Chondrocyte (in vitro differentiated cells): ENCODE measurements at places on chromosomes 1 and 21. TPM values are rescaled to one million over a fixed set of nuclear protein-coding genes. Genes with fewer than 3 reads are reported as not detected.

DNA sequence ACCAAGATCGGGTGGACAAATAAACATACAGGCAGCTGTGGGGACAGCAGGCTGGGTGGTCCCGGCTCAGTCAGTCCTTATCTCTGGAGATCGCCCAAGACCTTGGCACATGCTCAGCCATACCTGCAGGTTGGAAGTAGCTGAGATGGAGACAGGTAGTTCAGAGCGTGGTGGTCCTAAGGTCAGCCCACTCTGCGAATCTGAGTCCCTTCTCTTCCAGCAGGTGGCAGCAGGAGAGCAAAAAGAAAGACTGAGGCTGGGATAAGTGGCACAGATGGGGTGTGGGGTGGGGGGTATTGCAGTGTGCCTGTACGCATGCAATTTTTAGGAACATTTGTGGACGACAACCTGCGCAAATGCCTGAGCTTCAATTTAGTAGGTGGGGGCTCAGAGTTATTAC is 104.9 kb downstream of the TENT5C start:
- H3K27ac ChIP-seq: no peak overlapping the region
- no peak for DNase-seq
- no peaks in the 10 kb centered on the region for H3K27me3 ChIP-seq
- no peaks in the 10 kb centered on the region for H3K36me3 ChIP-seq

GRCh38 chr1:183032122-183032921 is 9.1 kb downstream of the LAMC1 start:
- peaks cover 10% of the 10 kb centered on the region for H3K36me3 ChIP-seq
- peak overlapping the region; percentile 47 for H3K4me3 ChIP-seq
- H3K4me1 ChIP-seq: peaks cover 78% of the 10 kb centered on the region
- H3K27ac ChIP-seq: peak overlapping the region; percentile 82

GRCh38 chr1:224127925-224128819 is 14.3 kb downstream of the FBXO28 start:
- H3K4me1 ChIP-seq: peaks cover 11% of the 10 kb centered on the region
- H3K4me3 ChIP-seq: no peak overlapping the region
- H3K27ac ChIP-seq: peak overlapping the region; percentile 49
- peaks cover 23% of the 10 kb centered on the region for H3K36me3 ChIP-seq

GRCh38 chr21:44482581-44483287 is 27.4 kb downstream of the LRRC3 start:
- peaks cover 1% of the 10 kb centered on the region for H3K36me3 ChIP-seq
- H3K4me1 ChIP-seq: peaks cover 2% of the 10 kb centered on the region
- H3K4me3 ChIP-seq: no peak overlapping the region
- H3K27ac ChIP-seq: no peak overlapping the region
- H3K27me3 ChIP-seq: peaks cover 9% of the 10 kb centered on the region
- DNase-seq: no peak

DNA sequence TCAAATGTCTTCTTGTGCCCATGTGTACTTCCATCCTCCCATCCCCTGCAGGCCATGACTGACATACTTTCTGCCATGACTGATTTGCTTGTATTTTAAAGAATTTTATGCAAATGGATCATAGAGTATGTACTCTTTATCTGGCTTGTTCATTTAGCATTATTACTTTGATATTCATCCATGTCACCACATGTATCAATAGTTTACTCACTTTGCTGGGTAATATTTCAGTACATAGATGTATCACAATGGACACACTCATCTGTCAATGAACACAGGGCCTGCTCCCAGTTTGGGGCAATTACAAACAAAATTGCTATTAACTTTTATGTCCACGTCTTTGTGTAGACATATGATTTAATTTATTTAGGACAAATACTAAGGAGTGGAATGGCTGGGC is 259.1 kb downstream of the SDCCAG8 start:
- no peak for DNase-seq
- H3K4me3 ChIP-seq: no peak overlapping the region

HES3 gene
- total RNA-seq: not detected in 3 replicates

IGSF3 gene
- total RNA-seq: 20.5 to 32.0 TPM (median 20.7 TPM) in 3 replicates

DNA sequence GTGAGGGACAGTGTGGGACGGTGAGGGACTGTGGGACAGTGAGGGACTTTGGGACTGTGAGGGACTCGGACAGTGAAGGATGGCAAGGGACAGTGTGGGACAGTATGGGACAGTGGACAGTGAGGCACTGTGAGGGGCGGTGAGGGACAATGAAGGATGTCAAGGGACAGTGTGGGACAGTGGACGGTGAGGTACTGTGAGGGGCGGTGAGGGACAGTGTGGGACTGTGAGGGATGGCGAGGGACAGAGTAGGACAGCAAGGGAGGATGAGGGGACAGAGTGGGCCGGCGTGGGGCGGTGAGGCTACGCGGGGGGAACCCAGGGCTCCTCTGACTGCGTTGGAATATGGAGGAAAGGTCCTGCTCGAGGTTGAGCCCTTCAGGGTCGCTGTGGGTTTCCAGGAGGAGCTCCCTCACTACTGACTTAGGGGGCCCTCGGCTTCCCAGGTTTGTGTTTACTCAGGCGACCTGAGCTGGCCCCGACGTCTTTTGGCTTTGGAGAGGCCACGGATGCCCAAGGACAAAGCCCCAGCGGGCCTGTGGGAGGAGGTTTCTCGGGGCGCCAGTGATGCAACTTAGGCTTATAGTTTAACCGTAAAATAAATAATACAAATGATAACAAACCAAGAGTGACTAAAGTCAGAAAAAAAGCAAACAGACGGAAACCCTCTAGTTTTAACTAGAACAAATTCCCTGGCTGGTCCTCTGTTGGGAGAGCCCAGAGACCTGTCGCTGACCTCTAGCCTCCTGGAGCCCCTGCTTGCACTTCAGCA is 1.1 kb upstream of the ERRFI1 start:
- DNase-seq: no peak
- H3K27me3 ChIP-seq: no peaks in the 10 kb centered on the region
- H3K4me1 ChIP-seq: peaks cover 64% of the 10 kb centered on the region

DNA sequence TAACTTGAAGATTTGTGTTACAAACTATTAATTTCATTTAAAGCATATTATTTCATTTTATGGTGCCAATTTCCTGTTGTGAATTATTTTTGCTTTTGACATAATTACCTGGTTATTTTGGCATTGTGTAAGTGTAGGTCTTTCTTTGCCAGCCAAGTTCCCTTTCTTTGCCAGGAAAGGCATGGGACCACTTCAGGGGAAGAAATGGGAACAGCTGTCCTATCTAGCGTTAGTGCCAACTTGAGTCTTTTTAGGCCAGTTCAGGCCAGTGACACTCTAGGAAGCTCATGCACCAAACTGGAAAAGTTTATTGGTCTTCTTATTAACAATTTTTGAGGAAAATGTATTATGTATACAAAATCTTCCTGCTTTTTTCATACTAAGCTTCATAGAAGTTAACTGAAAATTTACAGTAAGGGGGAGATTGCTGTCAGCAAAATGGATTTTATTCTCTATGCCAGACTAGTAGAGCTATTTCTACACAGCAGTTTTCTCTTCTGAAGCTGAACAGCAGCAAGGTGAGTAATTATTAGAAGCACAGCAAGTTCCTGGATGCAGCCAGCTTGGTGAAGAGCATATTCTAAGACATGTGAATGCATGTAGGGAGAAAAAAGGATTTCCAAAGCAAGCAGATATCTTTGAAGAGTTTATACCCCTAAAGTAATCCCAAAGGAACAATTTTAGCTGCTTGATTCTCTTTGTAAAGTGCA is 914.6 kb upstream of the ADGRL4 start:
- no peak overlapping the region for H3K27ac ChIP-seq
- no peaks in the 10 kb centered on the region for H3K36me3 ChIP-seq
- no peak for DNase-seq
- H3K27me3 ChIP-seq: no peaks in the 10 kb centered on the region
- H3K4me1 ChIP-seq: no peaks in the 10 kb centered on the region

DNA sequence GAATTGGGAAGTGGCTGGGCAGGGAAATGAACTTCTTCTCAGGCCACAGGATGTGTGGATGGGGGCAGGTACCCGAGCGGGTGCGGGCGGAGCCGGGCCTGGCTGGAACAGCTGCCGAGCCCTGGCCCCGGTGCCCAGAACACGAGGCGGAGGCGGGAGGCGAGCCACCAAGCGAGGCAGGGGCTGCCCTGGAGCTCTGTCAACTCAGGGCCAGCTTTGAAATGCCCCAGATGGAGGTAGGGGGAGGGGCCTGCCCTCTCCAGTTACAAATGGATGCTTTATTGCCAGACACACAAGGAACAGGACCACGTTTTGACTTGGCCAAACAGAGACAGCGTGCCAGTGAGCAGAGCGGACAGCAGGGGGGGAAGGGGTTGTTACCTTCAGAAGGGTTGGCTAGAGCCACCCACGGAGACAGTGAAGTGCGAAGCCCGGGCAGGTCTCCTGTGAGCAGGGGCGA is 240.4 kb downstream of the SDCCAG8 start:
- H3K4me3 ChIP-seq: no peak overlapping the region
- peak overlapping the region; percentile 14 for H3K27ac ChIP-seq
- H3K4me1 ChIP-seq: peaks cover 13% of the 10 kb centered on the region
- no peaks in the 10 kb centered on the region for H3K27me3 ChIP-seq
- DNase-seq: no peak

DNA sequence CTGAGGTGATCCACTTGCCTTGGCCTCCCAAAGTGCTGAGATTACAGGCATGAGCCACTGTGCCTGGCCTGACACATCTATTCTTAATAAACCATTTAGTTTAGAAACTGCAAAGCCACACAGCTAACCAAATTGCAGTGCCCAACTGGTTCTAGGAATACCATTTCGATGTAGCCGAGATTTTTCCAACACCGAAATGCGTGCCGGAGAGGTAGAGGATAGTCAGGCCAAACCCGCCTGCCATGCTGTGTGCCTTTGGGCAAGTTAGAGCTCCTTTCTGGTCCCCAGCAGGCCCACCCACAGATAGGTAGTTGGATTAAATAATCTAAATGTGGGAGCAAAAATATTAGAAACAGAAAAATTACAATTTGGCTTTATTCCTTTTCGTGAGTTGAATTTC is 254.4 kb downstream of the FOXD2 start:
- H3K27me3 ChIP-seq: peaks cover 14% of the 10 kb centered on the region
- H3K4me3 ChIP-seq: no peak overlapping the region
- no peak overlapping the region for H3K27ac ChIP-seq
- peaks cover 8% of the 10 kb centered on the region for H3K4me1 ChIP-seq
- H3K36me3 ChIP-seq: no peaks in the 10 kb centered on the region

ANGPTL3 gene
- 0.10 TPM in 1 of 3 replicates, not detected in the others for total RNA-seq

DNA sequence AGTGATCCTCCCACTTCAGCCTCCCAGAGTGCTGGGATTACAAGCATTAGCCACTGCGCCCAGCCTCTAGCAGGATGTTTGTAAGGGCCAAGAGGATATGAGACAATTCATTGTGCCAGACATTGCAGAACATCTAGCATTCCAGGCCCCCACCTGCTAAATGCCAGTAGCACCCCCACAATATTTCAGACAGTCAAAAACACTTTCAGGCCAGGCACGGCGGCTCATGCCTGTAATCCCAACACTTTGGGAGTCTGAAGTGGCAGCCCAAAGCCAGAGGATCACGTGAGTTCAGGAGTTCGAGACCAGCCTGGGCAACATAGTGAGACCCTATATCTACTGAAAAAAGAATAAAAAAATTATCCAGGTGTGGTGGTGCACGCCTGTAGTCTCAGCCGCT is 12.9 kb downstream of the PPIE start:
- no peaks in the 10 kb centered on the region for H3K27me3 ChIP-seq
- no peak overlapping the region for H3K27ac ChIP-seq
- no peak overlapping the region for H3K4me3 ChIP-seq
- H3K36me3 ChIP-seq: peaks cover 39% of the 10 kb centered on the region
